ENCODE measurements at places on chromosomes 2 and 18.

- DNase-seq: no peak
Observed at GRCh38 chr2:191565647-191566198, 112.2 kb upstream of the NABP1 start.

DNA sequence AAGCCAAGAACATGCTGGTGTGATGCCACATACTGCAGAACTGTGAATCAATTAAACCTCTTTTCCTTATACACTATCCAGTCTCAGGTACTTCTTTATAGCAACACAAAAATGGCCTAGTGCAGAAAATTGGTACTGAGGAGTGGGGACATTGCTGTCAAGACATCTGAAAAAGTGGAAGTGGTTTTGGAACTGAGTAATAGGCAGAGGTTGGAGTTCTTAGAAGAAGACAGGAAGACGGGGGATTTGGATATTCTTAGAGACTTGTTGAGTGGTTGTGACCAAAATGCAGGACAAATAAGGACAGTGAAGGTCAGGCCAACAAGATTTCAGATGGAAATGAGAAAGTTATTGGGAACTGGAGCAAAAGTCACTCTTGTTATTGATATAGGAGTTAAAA lies 31.3 kb upstream of the CDH2 start:
- no peak for DNase-seq

GRCh38 chr2:188725746-188726360 lies 248.3 kb upstream of the COL3A1 start:
- no peak for DNase-seq

DNA sequence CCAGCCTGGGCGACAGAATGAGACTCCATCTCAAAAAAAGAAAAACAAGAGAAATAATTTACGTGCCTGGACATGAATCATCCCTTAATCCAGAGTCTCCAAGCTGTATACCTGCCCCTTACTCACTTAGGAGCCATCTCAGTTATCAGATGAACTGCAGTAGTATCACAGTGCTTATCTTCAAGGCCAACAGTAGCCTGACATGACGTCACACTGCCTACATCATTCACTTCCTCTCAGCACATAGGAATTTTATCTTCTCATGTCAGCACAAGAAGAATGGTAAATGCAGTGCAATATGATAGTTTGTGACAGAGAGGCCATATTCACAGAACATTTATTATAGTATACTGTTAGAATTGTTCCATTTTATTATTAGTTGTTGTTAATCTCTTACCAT lies 216.6 kb downstream of the SS18 start:
- DNase-seq: no peak

DNA sequence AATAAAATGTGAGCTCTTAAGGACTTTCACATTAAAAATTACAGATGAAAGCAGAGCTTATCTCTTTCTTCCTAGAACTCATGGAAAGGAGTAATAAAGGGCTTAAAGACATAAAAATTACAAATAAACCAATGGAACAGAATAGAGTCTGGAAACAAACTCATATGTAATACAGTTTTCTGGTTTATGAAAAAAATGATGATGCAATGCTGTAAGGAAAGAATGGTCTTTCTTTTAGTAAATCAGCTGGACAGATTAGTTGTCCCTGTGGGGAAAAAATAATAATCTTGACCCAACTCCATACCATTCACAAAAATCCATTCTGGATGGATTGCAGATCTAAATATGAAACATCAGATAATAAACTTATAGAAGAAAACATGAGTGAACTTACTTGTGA lies 54.2 kb downstream of the TMEM185B start:
- no peak for DNase-seq

- DNase-seq: no peak
Observed at GRCh38 chr2:2763351-2764000, 432.4 kb upstream of the MYT1L start.

DNA sequence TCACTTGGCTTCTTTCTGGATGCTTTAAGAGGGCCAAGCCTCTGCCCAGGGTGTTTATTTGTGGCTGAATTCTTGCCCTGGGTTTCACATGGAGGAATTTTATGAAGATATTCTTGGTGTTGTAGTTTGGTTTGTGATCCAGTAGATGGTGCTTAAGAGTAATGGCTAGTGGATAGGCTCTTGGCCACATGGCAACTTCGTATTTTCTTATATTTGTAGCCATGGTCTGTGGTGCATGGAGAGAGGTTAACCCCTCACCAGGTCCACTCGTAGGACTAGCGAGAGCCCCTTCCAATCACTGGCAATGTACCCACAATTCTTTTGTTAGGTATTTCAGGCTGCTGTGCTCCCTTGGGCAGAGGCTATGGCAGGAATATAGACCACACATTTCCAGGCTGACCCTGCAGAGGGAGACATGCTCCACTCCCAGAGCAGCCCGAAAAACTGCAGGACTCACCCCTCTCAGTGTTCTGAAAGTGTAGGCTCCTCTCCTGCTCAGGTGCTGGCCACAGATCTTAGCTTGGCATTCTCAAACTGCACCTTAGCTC lies 582.1 kb upstream of the SETBP1 start:
- no peak for DNase-seq

- DNase-seq: no peak
Observed at GRCh38 chr18:43563780-43564179, 286.5 kb upstream of the SYT4 start.

DNA sequence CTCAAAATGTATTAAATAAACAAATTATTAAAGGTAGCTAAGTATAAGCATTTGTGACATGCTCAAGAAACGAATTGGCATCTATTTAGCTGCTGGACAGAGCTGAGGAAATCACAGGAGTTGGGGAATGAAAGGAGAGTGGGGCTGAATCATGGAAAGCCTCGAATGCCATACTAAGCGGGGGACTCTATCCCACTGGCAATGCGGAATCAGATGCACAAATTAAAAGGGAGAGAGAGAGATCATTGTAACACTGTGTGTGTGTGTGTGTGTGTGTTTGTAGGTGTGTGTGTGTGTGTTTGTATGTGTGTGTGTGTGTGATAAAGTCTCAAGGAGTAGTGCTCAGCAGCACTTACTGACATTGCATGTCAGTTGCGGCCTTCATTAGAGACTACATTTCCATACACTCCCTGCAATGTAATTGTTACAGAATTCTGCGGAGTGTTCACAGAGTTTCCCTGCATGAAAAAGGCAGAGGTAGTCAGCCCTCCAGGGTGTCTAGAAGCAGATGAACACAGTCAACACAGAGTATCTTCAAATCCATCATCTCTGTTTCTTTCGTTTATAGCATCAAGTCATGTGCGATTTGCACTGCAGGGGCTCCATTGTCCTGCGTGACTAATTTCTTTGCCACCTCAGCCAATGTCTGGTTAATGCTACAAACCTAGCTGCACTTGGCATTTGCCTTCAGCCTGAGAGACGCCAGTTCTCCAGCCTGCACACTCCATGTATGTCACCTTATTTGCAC lies 111.7 kb upstream of the CYRIA start:
- no peak for DNase-seq

DNA sequence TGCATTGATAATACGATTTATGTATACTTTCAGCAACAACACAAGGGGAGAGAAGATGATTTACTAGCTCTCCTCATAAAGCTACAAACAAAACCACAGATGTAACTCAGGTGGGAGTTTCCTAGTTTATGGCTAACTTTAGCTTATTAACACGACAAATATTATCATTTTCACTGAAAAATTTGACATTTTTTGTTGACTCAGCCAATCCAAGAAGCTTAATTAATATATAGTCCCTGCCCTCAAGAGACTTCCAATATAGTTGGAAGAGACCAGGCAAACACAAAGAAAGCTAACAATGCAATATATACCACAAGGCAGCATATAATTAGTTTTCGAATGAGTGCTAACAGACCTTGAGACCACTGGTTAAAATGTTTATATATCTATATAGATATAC lies 775 bp downstream of the WDR12 start:
- DNase-seq: no peak

GRCh38 chr2:233115121-233115520 lies 55.0 kb downstream of the INPP5D start:
- DNase-seq: no peak

DNA sequence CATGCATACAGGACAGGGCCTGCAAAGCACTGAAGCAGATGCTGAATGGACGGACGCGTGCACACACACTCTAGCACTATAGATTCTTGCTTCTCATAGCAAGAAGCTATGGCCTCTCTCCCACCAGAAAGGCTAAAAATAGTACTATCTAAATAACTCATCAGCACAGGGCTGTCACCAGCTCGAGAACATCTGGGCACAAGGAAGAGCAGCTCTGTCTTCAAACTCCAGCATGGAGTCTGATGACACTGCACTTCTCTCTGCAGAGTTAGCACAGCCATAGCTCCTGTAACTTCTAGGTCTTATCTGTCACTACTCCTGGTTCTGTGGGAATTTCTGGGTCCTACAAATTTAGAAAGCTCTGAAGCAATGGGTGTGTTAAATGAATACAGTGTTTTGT lies 123.5 kb downstream of the MYO5B start:
- DNase-seq: no peak

DNA sequence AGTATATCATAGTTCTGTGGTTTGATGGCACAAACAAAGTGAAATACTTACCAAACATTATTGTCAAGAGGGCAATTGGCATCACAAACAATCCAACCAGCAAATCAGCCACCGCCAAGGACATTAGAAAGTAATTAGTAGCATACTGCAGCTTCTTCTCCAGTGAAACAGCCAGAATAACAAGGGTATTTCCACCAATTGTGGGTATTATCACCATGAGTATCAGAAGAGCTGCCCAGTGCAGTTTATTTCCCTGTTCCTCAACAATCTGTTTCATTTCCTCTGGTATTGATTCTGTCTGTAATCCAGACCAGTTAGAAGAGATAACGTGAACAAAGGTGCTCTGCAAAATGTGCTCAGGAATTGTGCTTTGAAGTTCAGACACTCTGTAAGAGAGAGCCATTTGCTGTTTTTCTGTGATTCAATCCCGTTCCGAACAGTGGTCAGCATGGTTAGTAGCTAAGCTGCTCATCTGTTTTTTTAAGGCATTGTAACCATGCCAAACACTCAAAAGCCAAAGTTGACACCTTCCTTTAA lies 1.4 kb downstream of the HTR2B start:
- no peak for DNase-seq

DNA sequence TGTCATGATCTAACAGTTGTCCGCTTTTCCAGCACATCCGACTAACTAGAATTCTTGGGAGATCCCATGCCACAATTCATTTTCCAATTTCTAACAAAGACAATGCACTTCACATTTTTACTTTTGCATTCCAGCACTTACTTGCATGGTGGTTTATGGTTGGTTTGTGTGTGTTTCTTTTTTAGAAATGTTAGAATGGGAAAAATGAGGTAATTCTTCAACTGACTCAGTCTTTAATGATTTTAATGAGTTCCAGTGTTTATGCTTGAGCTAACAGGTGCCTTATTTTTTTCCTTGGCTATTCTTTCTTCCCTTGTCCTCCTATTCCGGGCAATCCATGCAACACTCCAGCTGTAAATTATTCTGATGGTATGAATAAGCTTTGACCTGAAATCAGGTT lies 46.4 kb downstream of the SLC8A1 start:
- no peak for DNase-seq

DNA sequence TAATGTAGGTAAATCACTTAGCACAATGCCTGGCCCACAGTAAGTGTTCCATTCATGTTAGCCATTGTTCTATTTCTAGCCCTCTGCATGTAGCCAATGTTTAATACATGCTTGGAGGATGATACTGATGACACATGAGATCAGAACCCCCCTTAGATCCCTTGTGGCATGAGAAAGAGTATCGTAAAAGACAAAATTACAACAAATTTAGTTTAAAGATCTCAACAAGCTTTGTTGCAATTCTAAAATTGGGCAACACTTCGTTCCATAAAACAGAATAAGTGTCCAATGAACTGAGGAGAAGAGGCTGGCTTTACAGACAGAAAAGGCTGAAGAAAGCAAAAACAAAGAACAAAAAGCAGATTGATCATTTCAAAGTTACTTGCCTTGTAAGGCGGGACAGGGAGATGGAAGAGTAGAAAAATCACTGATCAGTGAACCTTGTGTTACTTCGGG lies 148.7 kb upstream of the SLC1A4 start:
- DNase-seq: no peak

DNA sequence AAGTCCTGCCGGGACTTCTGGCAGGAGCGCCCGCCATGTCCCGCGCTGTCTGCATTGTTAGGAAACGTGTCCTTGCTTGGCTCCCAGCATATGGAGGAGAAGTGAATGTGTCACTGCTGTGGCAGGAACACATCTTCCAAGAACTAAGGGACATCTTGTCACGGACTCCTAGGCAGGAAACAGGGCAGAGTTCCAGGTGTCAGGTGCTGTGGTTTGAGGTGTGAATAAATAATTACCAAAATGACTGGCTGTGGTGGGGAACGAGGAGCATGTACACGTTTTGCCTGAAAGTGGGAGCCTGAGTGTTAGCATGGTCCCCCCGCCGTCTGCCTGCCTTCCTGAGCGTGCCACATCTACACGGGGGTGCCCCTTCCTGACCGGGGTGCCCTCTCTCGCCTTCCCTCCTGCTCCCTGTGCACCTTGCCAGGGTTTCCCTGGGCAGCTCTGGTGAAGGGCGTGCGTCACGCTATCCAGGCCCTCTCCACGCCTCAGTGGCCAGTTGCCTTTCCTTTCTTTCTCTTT lies 237.5 kb downstream of the LDLRAD4 start:
- DNase-seq: peak; percentile 55

DNA sequence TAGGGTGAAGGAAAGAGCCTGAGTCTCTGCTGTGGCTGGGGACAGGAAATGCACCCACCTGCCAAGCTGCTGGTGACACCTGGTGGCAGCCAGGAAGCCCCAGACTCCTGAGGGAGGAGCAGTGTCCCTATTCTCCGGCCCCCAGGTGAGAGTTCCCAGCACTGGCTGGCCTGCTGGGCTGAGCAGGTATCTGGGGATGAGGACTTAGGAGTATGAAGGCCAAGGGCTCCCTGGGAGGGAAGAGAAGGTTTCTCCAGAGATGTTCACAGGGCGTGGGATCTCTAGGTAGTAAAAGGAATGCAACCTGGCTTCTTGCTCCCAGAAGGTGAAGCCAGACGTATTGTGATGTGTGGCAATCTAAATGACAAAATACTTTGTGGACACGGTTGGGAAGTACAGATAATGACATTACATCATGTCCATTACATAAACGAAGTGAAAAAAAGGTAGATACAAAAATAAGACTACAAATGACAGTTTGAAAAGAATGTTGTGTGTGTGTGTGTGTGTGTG lies 75.8 kb upstream of the SLC1A4 start:
- DNase-seq: peak; percentile 56

DNA sequence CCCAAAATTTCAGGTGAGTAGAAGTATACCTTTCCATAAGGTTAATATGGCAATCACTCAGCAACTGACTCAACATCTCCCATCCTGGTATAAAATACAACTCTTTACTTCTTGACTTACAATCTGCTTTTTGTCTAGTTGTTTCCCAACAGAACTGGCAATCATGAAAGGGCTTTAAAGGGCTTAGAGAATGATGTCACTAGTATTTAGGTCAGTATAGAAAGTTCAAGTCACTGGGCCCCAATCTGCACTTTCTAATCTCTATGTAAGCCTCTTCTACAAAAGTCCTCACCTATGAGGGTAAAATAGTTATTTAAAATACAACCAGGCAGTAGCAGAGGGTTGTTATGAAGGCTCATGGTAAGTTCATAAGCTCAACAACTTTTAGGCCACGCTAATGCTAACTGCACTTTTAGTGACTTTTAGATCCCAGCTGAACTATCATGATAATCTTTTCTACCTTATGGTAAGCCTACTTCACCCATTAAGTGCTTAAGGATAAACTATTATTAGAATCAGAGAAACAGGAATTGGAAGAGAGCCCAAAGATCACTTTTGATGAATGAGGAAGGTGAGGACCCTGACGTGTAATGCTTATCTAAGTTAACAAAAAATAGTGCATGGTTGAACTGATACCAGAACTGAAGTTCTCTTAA lies 79.6 kb downstream of the GORASP2 start:
- no peak for DNase-seq

- no peak for DNase-seq
Observed at GRCh38 chr2:151049746-151050145, 211.9 kb downstream of the RBM43 start.
